NCI-H187 treated with DMSO at 0.1 percent for 48 hours (cell line): ENCODE measurements at places on chromosomes 12 and 14.

DNA sequence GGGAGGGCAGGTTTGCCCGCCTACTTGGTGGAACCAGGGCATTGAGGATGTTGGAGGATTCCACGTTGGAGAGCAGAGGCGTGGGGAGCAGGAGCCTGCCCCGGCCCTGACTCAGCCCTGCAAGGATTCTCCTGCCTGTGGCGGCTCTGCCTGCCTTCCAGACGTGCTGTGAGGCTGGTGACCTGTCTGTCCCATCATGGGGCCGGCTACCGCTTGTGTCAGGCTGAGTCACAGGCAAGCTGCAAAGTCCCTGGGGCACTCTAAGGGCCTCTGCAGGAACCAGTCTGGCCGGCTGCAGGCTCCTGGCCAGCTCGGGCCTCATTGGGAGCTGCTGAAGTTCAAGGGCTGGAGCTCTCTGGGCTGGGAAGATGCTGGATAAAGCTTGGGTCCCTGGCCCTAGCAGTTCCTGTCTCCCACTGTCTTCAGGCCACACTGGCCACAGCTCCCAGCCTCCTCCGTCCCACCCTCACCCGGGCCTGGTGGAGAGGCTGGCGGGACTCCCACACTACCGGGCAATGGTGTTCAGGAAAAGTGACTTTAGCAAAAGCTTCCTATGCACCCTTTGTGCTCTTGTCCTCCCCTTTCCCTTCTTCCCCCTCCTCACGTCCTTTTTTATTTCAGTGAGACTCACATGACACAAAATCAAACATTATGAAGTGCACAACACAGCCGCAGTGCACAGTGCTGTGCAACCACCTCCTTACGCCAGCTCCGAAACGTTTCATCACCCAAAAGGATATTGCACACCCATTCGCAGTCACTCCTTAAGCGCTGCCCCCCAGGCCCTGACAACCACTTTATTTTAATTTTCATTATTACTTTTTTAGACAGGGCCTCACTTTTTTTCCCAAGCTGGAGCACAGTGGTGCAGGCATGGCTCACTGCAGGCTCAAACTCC lies 22.0 kb upstream of the ULK1 start:
- DNase-seq, result no peak

- DNase-seq, result no peak
These were observed 3.4 kb downstream of the PLEKHG3 start for GRCh38 chr14:64707661-64708060.

DNA sequence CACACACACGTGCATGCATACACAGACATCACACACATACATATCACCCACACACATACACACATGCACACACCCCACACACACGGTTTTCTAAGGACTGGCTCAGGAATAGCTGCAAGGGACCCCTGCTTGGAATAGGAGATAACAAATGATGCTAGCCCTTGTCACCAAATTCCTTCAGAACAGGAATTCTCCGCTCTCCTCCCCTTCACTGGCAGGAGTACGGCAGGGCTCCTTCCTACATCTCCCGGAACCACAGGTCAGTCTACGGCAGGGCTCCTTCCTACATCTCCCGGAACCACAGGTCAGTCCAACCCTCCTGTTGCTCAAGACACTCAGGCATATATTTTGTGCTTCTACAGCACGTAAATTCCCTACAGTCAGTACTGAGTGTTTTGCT lies 23.9 kb downstream of the PHLDA1 start:
- no peak for DNase-seq

DNA sequence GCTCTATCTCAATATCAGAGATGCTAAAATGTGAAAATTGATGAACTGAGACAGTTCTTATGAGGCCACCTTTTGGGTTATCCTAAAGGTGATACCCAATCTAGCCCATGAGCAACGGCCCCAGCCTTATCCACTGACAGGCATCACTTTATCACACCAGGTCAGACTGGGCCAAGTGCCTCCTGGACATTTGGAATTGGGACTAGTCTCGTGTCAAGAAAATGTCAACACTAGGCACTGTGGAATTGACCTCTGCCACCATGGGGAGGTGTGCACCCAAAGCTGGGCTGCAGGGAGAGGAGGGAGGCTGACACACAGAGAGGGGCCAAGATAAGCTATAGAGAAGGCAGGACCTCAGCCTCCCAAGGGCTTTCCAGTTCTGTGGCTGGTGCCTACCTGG lies 78.5 kb upstream of the ZFP36L1 start:
- DNase-seq, result no peak

DNA sequence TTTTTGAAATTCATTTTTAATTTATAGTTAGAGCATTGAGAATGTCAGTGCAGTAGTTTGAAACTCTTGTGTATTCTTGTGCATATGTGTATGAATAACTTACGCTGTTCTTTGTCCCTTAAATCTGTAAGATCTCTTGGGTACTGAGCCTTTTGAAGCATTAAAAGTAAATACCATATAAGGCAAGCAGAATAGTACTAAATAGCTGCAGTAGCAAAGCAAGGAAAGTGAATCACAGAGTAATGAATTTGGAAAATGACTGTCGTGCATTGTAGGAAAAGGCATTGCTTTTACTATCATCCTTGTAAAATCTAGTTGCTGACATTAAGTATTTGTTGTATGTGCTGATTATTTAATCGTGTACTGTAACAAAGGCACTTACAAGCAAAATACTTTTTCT lies 12.1 kb downstream of the CNOT2 start:
- DNase-seq, result no peak

GRCh38 chr12:109779382-109779781 lies 53.8 kb downstream of the TRPV4 start:
- DNase-seq, result no peak

GRCh38 chr12:11758510-11759493 lies 109.3 kb downstream of the ETV6 start:
- DNase-seq, result no peak

GRCh38 chr12:59085690-59086089 lies 165.4 kb upstream of the LRIG3 start:
- no peak for DNase-seq

GRCh38 chr12:47946413-47947323 lies 16.7 kb upstream of the TMEM106C start:
- DNase-seq, result no peak

DNA sequence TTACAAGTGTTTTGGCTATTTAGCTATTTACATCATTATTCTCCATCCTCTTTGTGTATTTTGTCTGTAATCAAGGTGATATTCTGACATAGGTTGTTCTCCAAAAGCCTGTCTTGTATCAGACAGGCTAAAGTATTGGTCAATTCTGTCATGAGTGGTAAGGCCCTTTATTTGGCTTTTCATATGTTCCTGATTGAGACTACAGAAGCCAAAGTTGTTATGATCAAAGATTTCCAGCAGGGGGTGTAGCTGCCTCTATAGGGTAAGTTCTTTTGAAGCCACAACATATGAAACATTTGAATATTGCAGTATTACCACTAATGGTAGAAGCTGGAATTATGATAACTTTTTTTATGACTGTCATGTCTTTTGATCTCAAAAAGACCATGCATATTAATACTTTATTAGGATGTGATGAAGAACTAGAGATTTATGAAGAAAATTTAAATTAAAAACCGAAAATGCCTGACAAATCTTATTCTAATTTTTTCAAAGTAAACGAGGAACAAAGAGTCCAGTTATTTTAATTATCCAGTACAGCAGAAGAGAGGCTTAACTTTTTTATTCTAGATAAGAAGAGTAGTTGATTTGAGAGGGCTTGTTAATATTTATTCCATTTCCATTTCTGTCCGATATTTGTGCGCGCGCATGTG lies 3.4 kb upstream of the ARHGAP5 start:
- peak; percentile 59 for DNase-seq

GRCh38 chr12:26422839-26423398 lies 227.5 kb downstream of the SSPN start:
- no peak for DNase-seq

- no peak for DNase-seq
These were observed 347 bp downstream of the SYNDIG1L start for GRCh38 chr14:74425525-74426201.

DNA sequence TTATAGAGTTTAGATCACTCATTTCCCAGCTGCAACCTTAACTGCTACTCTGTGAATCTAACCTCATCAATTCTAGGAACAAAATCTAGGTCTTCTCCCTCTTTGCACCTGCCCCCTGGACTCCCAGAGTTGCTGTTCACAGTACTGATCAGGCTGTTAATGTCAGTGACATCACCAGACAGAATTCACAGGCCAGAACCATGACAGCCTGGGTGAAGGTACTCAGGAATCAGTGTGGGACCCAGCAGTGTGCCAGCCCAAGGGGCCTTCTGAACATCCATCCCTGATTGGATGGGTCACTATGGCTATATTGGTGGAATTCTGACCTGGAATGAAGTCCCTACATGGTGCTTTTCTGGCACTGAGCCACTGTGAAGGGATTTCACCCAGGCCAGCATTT lies 72.8 kb downstream of the CLMN start:
- DNase-seq, result no peak

DNA sequence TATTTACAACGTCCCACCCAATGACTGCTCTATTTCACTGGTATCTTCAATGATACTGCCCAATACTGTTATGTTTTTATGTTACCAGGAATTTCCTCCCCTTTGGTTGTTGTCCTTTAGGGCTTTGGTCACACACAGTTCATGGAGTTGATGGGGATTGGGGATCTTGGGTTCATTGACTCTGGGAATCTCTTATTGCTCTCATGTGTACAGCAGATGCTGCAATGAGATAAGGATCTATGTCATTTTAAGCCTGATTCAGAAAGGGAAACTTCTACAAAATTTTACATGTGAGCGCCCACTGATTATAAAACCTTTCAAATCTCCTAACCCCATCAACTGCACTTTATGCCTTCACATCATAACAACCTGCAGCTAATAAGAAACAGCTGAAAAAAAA lies 67.2 kb downstream of the FAR2 start:
- no peak for DNase-seq

- no peak for DNase-seq
These were observed 583.6 kb downstream of the GALC start for GRCh38 chr14:87409393-87409792.

GRCh38 chr12:15192720-15193119 lies 28.5 kb downstream of the RERG start:
- no peak for DNase-seq

GRCh38 chr12:48925304-48926011 lies at the start of gene FKBP11:
Gene FKBP11, minus strand, starts transcription at chr12:48925492. Its CDS starts 64 bp downstream, at chr12:48925428.
- no peak for DNase-seq

DNA sequence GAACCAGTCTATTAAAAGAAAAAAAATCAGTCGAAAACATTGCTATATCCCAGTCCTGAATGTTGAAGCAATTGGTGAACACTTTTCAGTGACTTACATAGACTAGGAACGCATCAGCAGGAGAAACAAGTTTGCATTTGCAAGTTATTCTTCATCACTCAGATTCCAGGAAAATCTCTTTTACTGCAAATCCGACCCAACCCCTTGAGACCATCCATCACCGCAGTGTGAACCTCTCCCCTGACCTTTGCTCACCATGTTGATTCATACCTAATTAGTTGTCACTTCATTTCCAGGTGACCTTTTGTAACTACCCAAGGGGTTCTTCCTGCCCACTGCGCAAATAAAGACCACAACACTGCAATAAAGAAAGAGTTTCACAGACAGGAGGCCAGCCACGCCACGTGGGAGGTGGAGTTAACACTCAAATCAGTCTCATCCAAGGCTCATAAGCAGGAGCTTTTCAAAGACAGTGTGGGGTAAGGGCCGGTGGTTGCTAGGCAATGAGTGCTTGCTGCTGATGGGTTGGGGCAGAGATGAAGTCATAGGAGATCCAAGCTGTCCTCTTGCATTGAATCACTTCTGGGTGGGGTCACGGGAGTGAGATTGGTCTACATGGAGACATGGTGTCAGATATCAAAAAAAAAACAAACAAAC lies 241.3 kb upstream of the TMEM132C start:
- no peak for DNase-seq

GRCh38 chr14:90140956-90141316 lies 79.1 kb downstream of the KCNK13 start:
- no peak for DNase-seq

- no peak for DNase-seq
These were observed 9.6 kb upstream of the ART4 start for GRCh38 chr12:14852880-14853279.

DNA sequence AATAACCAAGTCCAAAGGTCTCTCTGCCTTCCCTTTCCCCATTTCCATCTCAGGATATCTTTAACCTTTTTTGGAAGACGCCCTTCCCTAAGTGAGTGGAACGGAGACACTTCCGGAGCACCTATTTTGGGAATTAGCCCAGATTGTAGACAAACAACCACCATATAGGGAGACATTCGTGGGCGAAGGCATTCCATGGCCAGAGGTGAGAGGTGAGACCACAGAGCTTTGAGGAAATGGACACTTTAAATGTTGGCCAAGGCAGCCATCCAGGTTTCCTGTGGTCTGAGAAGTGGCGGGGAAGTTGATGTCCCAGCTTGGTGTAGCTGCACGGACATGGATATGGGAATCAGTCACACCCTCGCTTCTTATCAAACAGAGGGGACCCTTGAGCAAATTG lies 69.4 kb upstream of the BDKRB2 start:
- no peak for DNase-seq

DNA sequence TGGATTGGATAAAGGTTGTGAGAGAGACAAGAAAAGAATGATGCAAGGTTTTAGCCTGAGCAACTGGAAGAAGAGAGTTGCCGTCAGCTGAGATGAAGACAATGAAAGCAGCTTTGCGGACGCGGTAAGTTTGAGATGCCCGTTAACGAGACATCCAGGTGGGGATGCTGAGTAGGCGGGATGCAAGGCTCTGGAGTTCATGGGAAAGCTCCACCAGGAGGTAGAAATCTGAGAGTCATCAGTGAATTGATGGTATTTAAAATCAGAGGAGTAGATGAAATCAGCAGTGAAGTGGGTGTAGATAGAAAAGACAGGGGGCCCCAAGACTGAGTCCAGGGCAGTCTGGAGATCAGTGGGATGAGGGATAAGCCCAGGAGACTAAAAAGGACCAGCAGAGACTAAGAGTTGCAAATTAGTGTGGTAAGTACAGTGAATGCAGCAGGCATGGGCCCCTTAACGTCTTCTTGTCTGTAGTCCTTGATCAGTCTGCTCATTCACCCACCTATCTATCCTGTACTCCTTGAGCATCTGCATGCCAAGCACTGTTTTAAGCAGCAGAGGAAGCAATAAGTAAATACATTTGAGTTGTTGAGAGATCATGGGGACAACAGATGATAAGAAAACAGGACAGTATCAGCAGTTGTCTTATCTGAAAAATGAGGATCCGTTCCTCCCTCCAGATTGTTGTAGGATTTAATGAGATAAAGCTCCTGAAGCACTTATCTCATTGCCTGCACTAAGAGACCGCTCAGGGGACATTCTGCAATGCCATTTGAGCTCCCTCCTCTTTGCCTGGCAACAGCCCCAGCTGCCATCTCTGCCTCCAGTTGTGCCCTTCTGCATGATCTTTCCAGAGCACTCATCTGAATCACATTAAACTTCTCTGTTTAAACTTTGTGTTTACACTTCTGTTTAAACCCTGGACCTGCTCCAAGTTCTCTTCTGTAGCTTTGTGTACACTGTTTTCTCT lies 91.5 kb downstream of the APAF1 start:
- DNase-seq, result peak; percentile 77

DNA sequence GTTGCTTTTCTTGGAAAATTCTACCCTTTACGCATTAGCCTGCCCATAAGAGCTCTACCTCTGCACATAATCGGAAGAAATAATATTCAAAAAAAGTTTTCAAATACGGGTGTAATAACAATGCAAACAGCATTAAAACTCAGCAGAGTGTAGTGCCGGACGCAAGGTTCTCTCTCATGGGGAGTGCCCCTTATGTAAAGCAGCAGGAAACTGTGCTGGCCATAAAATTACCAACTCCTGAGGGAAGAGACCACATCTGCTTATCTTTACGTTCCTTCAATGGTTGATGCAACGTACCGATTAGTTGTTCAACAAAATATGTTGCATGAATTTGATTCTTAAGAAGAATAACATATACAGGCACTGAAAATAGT lies 118.7 kb upstream of the TMCC3 start:
- no peak for DNase-seq
